Right lobe of liver (tissue), 6 donors: ENCODE measurements at places on chromosomes 1 and 21. TPM values are rescaled to one million over a fixed set of nuclear protein-coding genes. Genes with fewer than 3 reads are reported as not detected.

Gene C8A
- 201 TPM for total RNA-seq

Gene KIF21B
- total RNA-seq, result 3.5 TPM

Gene S100A9
- 76.9 TPM for total RNA-seq

Gene KRTAP21-2
- not detected for total RNA-seq

GRCh38 chr1:27598295-27598687 is 5.7 kb downstream of the AHDC1 start:
- peaks cover 20% of the 10 kb centered on the region for H3K4me1 ChIP-seq
- no peak overlapping the region for H3K4me3 ChIP-seq
- DNase-seq, result no peak
- no peaks in the 10 kb centered on the region for H3K27me3 ChIP-seq
- H3K36me3 ChIP-seq, result no peaks in the 10 kb centered on the region
- no peak overlapping the region for H3K27ac ChIP-seq

- no peaks in the 10 kb centered on the region for H3K27me3 ChIP-seq
- H3K4me3 ChIP-seq, result no peak overlapping the region
- H3K36me3 ChIP-seq, result peaks cover 10% of the 10 kb centered on the region
- H3K27ac ChIP-seq, result no peak overlapping the region
- H3K4me1 ChIP-seq, result peaks cover 6% of the 10 kb centered on the region
- no peak for DNase-seq
These were observed 7.6 kb downstream of the TXNIP start for GRCh38 chr1:145988773-145989172.

GRCh38 chr21:17536381-17536780 is 23.5 kb downstream of the CXADR start:
- no peak overlapping the region for H3K4me3 ChIP-seq
- DNase-seq, result no peak
- H3K27me3 ChIP-seq, result no peaks in the 10 kb centered on the region
- H3K36me3 ChIP-seq, result no peaks in the 10 kb centered on the region
- peaks cover 16% of the 10 kb centered on the region for H3K4me1 ChIP-seq

- no peaks in the 10 kb centered on the region for H3K4me1 ChIP-seq
- DNase-seq, result peak; percentile 37
These were observed 71.1 kb downstream of the MATN1 start for GRCh38 chr1:30652152-30652841.

DNA sequence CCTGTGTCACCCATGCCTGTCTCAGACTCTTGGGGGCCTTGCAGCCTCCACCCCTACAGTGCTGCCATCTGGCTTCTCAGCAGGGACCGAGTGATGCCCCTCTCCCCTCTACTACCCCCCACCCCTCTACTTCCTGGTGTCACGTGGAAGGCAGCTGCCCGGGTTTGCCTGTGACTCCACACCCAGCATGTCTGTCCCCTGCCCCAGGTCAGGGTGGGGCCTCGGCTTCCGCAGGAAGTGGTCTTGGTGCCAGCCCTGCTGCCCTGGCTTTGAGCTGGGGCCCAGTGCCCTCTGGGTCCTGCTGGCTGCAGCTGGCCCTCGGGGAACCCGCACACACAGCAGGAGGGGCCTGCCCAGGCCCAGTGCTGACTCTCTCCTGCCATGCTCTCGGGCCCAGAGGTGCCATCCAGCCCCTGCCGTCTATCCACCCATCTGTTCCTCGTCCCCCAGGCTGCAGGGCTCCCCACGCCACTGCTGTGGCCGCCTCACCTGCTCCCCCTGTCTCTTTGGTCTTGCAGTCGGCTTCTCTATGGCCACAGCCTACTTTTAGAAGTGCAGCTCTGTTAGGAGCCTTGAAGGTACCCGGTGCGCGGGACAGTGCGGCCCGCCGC is 24.0 kb downstream of the PLCH2 start:
- no peak for DNase-seq
- H3K27me3 ChIP-seq, result no peaks in the 10 kb centered on the region
- no peaks in the 10 kb centered on the region for H3K36me3 ChIP-seq
- H3K4me3 ChIP-seq, result no peak overlapping the region
- H3K4me1 ChIP-seq, result no peaks in the 10 kb centered on the region
